ENCODE measurements at places on chromosomes 16 and 17. TPM values are rescaled to one million over a fixed set of nuclear protein-coding genes. Genes with fewer than 3 reads are reported as not detected.

Gene DDX19B
- 27.2 TPM for total RNA-seq

Gene PRCD
- total RNA-seq, result 0.84 TPM

Gene KRT20
- total RNA-seq, result not detected

Gene TSPAN10
- total RNA-seq, result 0.49 TPM

Gene QPRT
- total RNA-seq, result 6.2 TPM

Gene KCNJ18
- total RNA-seq, result not detected

Gene MARVELD3
- 9.2 TPM for total RNA-seq

Gene PNMT
- total RNA-seq, result not detected

Gene PRSS8
- total RNA-seq, result 59.2 TPM

Gene ZNF286A
- 31.2 TPM for total RNA-seq

Gene FASN
- 292 TPM for total RNA-seq

Gene ANKRD40CL
- total RNA-seq, result not detected

Gene CLDN6
- total RNA-seq, result not detected

Gene VASN
- total RNA-seq, result 12.6 TPM

Gene SSTR5
- total RNA-seq, result not detected

Gene CES3
- 0.99 TPM for total RNA-seq

Gene ITGAD
- not detected for total RNA-seq

Gene PRR14
- total RNA-seq, result 15.0 TPM

Gene CASKIN1
- 0.16 TPM for total RNA-seq

Gene HP
- total RNA-seq, result not detected

Gene DPEP3
- not detected for total RNA-seq

Gene TP53TG3B
- total RNA-seq, result not detected

Gene MGAT5B
- total RNA-seq, result 0.15 TPM

Gene DOC2A
- total RNA-seq, result not detected

Gene TMC7
- 3.4 TPM for total RNA-seq

Gene ODAD4
- 1.6 TPM for total RNA-seq

Gene SPN
- not detected for total RNA-seq

Gene NOD2
- 1.2 TPM for total RNA-seq

Gene CD68
- 23.4 TPM for total RNA-seq

Gene SOST
- total RNA-seq, result 0.15 TPM

Gene CPHXL2
- not detected for total RNA-seq

Gene SPATA22
- total RNA-seq, result not detected

Gene KCNG4
- not detected for total RNA-seq

Gene SALL1
- 0.04 TPM for total RNA-seq

Gene EPN3
- total RNA-seq, result 83.9 TPM

Gene C16orf46
- total RNA-seq, result 0.11 TPM

Gene TERF2IP
- total RNA-seq, result 38.3 TPM

Gene KIF19
- total RNA-seq, result not detected

Gene DNAH17
- total RNA-seq, result 1.1 TPM

Gene CLDN7
- total RNA-seq, result 26.0 TPM

Gene RNF157
- not detected for total RNA-seq

Gene SCNN1G
- total RNA-seq, result 0.04 TPM

Gene ARMC7
- total RNA-seq, result 2.3 TPM

Gene NOS2
- total RNA-seq, result 0.23 TPM

Gene SUMO2
- 98.9 TPM for total RNA-seq

Gene SLC5A10
- total RNA-seq, result not detected

Gene CDH15
- total RNA-seq, result not detected

Gene PLCG2
- total RNA-seq, result 0.94 TPM

Gene CDH5
- total RNA-seq, result 0.08 TPM

Gene OR1A1
- total RNA-seq, result not detected

Gene CD300LB
- total RNA-seq, result not detected

Gene LRRC46
- not detected for total RNA-seq

Gene SLC16A13
- 4.1 TPM for total RNA-seq

Gene OTOP2
- total RNA-seq, result not detected

Gene TBC1D3I
- not detected for total RNA-seq

Gene FNDC8
- not detected for total RNA-seq
